AG04450 (cell line): ENCODE measurements at places on chromosomes 1 and 21.

GRCh38 chr1:66262208-66262963 is 271.6 kb upstream of the SGIP1 start:
- no peak for DNase-seq

GRCh38 chr1:238404481-238404880 is 513.8 kb upstream of the ZP4 start:
- no peak for DNase-seq

GRCh38 chr1:116841569-116842344 is 68.0 kb upstream of the PTGFRN start:
- DNase-seq, result no peak

GRCh38 chr1:161198194-161198896 is 509 bp downstream of the ADAMTS4 start:
- no peak for DNase-seq

DNA sequence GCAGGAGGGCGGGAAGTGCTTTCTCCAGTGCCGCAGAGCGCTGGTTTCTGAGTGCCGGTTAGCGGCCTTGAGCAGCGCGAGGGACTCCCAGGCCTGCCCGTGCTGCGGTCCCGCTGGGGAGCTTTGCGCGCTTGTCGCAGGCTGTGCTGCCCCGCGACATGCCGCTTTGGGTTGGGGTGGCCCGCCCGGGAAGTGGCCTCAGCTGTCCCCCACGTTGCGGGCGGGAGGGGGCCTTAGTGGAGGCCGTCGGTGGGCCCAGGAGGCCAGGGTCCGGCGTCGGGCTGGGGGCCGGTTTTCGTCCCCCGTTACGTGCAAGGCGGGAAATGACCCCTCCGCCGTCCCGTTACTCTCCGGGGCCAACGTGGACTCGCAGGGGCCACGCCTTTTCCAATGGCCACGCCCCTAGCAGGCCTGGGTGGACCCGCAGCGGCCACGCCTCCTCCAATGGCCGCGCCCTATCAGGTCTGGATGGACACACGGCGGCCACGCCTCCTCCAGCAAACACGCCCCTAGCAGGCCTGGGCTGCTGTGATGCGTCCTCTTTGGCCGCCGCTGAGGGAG is 977 bp upstream of the C1orf174 start:
- DNase-seq, result peak; percentile 87

DNA sequence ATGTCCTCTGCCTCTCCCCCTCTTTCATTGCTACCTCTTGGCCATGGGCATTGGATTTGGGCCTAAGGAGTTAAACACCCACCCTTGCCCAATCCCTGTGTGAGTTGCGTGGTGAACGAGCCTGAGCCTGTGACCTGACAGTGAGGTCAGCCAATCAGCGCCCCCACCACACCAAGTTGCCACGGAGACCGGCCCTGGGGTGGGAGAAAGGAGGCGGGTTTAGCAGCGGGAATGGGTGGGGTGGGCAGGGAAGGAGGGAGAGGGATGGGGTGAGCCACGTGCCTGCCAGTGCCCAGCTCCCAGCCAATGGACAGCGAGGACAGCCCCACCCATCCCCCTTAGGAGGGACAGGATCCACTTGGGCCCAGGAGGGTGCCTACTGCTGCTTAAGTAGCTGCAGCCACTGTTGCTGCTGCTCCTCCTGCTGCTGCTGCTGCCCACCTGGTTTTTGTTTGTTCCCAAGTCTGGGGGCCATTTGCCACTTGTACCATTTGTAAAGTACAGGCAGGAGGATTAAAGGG is 9.5 kb downstream of the ZBTB7B start:
- no peak for DNase-seq

DNA sequence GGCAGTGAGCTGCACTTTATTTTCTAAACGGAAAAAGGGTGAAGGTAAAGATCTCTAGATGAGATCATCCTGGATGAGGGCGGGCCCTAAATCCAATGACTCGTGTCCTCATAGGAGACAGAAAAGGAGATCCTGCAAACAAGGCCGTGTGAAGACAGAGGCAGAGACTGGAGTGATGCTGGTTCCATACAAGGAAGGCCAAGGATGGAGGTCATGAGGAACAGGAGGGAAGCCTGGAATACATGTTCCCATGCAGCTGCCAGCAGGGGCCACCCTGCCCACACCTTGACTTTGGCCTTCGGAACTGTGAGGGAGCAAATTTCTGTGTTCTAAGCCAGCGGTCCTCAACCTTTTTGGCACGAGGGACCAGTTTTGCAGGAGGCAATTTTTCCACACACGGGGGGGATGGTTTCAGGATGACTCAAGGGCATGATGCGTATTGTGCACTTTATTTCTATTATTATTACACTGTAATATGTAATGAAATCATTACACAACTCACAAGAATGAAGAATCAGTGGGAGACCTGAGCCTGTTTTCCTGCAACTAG is 94.3 kb downstream of the PSMG1 start:
- no peak for DNase-seq

GRCh38 chr1:21131200-21131599 is 45.5 kb downstream of the EIF4G3 start:
- no peak for DNase-seq
